ENCODE measurements at places on chromosomes 5 and 9.
A peak's percentile ranks its signal among the peaks of the same experiment; 100 is the strongest.

- DNase-seq: no peak
These were observed 145.9 kb downstream of the CARTPT start for GRCh38 chr5:71864730-71865601.

DNA sequence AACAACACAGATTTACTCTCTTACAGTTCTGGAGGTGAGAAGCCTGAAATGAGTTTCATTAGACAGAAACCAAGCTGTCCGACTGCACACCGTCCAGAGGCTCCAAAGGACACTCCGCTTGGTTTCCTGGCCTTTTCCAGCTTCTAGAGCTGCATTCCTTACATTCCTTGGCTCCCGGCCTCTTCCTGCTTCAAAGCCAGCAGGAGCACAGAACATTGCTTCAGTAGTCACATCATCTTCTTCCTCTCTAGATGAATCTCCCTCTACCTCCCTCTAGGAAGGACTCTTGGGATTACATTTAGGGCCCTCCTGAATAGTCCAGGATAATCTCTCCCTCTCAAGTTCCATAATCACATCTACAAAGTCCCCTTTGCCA is 213.3 kb downstream of the CDK5RAP2 start:
- DNase-seq: no peak

GRCh38 chr9:131799177-131799823 is 59.4 kb upstream of the RAPGEF1 start:
- DNase-seq: peak; percentile 37

GRCh38 chr9:3879726-3880505 is 354.1 kb upstream of the RFX3 start:
- no peak for DNase-seq

DNA sequence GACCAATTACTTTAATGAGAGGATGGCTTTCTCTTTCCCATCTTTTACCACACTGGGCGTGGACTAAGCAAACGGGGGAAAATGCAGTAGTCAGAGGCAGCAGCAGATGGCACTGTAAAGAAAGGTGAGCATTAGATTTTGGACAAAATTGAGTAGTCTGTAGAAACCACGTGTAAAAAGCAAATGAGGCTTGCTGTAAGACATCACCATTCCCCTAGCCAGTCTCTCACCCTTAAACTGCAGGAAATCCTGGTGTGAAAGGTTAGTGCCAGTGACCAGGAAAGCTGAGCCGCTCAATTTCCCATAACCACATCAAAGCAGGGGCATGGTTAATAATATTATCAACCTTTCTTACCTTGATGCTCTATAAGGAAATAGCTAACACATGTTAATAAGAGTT is 31.8 kb downstream of the SPATA31C2 start:
- DNase-seq: no peak

DNA sequence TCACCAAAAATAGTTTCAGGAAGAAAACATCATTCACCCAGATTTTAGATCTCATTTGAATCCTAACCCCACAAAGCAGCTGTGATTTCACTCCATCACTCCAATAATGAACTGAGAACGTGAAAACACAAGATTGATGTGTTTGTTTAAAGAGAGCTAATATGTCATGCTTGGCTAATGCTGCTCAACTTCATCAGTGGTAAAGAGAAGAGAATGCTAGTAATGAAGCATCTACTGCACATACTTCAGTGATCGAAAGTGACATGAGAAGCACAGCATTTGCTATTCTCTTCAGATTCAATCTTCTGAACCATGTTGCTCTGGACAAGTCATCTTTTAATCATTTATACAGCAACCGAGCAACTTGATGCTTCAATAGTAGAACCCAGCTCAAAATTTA is 874.7 kb downstream of the EFNA5 start:
- no peak for DNase-seq

DNA sequence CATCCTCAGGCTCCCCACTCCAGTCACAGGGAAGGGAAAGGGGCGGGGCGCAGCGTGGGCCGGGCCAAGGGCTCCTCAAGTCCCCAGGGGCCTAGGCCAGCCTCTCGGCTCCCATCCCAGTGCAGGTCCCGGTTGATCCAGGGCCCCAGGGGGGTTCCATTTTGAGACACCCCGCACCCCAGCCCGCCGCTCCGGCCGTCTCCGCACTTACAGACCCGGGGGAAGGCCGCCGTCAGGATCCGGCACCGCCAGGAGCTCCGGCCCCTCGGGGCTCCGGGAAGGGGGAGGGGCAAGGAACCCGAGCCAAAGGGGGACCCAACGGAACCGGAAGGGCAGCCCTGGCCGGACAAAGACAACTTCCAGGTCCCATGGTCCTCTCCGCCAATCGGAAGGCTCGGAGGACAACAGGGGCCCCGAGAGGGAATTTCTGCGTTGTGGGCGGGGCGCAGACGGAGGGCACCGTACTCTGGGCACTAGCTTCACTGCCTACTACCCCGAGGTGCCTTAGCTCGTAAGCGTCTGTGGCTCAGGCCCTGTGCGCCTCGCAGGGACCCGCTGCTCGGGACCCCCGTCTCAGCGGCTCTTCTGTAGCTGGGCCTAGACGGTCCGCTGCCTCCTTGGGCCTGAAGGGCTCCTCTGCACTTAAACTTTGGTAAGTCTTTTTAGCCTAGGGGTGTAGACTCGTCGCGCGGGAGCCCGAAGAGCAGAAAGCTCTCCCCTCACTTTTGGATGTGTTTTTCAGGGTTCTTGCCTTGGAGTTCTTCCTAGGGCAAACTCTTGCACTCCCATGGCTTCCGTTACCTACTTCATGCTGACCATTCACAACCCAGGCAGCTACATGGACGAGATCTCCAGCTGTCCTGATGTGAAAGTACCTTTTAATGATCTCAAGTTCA is at the start of gene ZBTB26:
Gene ZBTB26 (minus strand): TSS at position 287 of the 896 bp plus-strand sequence. CDS start 11,578 bp downstream, outside the sequence.
- peak; percentile 93 for DNase-seq

- no peak for DNase-seq
These were observed 15.4 kb downstream of the CD74 start for GRCh38 chr5:150397146-150397781.

DNA sequence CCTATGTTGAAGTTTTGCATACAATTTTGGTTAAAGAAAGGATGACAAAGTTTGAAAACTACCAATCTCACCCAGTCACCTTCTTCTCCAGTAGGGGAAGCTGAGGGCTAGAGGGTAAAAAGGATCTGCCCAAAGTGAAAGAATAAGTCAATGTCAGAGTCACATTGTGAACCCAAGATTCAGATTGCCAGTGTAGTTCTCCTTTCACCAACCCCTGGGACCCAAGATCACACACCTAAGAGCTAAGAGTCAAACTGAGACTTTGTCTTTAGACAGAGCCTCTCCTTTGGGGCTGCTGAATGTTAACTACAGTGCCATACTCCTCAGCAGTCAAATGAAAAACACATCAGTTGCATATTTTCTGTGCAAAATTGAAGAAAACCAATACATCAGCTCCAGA is 210.6 kb downstream of the ATP10B start:
- DNase-seq: no peak

DNA sequence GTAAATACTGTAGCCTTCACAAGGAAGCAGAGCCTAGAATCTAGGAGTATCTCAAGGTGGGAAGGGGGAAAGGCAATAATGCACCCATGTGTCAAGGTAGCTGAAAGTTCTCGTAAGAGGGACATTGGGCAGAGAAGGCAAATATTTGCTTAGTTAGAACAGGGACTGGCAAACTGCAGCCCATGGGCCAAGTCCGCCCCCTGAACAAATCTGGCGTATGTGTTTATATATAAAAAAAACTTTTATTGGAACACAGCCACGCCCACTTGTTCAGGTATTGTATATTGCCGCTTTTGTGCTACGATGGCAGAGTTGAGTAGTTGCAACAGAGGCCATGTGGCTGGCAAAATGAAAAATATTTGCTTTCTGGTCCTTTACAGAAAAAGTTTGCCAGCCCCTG is 16.1 kb downstream of the KCNN2 start:
- DNase-seq: no peak

DNA sequence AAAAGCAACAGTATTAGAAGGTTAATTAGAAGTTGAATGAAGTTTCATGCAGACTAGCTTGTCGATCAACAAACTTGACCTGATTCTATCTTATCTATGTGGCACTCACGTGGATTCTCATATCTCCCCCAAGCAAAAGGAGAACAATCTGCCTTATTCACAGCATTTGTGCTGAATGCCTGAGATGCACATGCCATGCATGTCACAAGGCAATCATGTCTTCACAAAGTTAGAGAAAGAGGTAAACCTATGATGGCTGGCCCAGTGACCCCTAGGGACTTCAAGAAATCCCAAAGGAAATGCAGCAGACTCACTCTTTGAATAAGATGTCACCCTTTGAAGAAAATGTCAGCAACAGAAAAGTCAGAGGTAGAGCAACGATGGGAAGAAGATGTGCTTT is 17.6 kb upstream of the SHOC1 start:
- no peak for DNase-seq

GRCh38 chr5:148682058-148683026 is 28.0 kb upstream of the HTR4 start:
- DNase-seq: no peak

GRCh38 chr9:34139477-34140146 is 13.1 kb upstream of the DCAF12 start:
- no peak for DNase-seq

GRCh38 chr5:127810707-127811490 is 107.7 kb downstream of the CCDC192 start:
- no peak for DNase-seq

- no peak for DNase-seq
These were observed 105.0 kb downstream of the FGF18 start for GRCh38 chr5:171524466-171524865.

DNA sequence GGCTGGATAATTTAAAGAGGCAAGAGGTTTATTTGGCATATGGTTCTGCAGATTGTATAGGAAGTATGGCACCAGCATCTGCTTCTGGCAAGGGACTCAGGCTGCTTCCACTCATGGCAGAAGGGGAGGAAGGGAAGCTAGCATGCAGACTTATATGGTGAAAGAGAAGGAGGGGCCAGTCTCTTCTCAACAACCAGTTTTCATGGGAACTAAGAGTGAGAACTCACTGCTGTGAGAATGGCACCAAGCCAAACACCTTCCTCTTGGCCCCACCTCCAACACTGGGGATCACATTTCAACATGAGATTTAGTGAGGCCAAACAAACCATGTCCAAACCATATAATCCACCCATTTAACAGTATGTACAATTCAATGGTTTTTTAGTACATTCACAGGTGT is 113.3 kb upstream of the SHB start:
- no peak for DNase-seq

DNA sequence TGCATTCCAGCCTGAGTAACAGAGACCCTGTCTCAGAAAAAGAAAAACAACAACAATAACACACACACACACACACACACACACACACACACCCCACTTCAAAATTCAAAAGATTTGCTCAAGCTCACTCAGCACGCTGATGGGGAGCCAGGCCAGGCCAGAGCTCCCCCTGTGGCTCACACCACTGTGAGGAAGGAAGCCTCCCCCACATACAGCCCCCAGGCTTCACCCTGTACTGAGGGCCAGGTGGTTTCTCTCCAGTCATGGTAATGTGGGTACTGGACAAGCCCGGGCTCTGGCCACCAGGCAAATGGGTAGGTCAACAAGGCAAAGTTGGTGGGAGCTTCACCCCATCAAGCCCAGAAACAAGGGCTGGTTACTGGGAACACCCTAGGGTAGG is 19.0 kb downstream of the ATOX1 start:
- no peak for DNase-seq

DNA sequence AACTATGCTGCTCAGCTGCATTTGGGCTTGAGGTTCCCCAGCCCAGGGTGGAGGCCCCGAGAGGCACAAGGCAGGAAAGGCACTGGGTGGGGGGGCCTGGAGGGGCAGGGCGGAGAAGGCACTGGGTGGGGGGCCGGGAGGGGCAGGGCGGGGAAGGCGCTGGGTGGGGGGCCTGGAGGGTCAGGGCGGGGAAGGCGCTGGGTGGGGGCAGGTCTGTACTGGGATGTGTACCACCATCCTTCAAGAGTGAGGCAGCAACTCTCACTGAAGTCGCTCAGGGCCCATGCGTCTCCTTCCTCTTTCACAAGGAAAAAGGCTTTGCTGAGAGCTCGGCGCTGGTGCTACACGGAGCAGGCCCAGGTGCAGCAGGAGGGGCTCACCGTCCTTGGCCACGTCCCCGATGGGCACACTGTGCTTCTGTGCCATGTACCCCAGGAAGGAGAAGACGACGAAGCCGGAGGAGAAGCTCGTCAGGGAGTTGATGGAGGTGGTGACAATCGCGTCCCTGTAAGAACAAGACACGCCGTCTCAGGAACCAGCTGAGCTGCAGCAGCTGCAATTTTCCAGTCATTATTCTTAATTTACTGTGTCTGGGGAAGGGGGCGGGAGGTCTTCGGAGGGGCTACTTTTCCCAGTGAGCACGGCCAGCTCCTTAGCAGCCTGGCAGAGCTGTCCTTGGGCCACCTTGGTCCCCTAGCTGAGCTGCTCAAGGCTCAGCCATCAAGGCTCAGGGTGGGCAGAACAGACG is 30.8 kb downstream of the SLC6A3 start:
- no peak for DNase-seq

- DNase-seq: no peak
These were observed 290.8 kb upstream of the MPDZ start for GRCh38 chr9:13570068-13570974.

- no peak for DNase-seq
These were observed 182.3 kb downstream of the CFAP90 start for GRCh38 chr5:7668627-7669026.

GRCh38 chr5:28862860-28863196 is 1824.4 kb upstream of the CDH9 start:
- DNase-seq: no peak

- DNase-seq: peak; percentile 8
These were observed 107.6 kb upstream of the SPRY4 start for GRCh38 chr5:142432369-142432863.

- no peak for DNase-seq
These were observed 1425.8 kb upstream of the C9orf72 start for GRCh38 chr9:28999057-28999456.

DNA sequence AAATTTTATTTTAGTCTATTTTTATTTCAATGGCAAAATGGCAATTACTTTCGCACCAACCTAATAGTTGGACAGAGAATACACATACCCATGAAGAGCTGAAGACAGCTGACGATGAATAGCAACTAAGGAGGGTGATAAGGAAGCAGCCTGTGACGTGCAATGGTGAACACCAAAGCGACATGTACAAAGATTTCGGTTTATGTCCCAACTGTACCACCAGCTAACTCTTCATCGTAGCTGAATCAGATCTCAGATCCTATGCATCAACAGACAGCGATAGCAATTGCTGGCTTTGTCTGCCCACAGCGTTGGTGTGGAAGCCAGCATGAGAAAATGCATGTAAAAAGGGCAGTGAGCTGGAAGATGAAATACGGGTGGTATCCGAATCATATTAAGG is 130.6 kb upstream of the ANKH start:
- no peak for DNase-seq

GRCh38 chr9:101197026-101197425 is 168.5 kb downstream of the PLPPR1 start:
- no peak for DNase-seq

DNA sequence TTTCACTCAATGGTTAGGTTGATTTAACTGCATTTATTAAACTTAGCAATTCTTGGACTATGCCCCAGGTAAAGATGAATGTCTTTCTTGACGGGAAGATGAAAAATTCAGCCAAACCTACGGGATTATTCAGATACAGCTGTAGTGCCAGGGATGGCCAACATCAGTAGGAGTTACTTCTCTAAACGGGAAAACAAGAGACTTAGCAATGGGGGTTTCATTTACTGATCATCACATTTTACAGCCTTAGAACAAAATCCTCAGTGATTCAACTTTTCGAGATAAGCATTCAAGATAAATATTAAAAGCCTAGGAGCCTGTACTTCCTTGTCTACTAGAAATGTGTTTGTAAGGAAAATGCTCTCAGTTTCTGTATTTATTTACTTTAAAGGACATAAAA is 46.1 kb downstream of the S1PR3 start:
- no peak for DNase-seq

GRCh38 chr5:60997721-60998120 is 52.7 kb downstream of the NDUFAF2 start:
- DNase-seq: no peak
